Tibial nerve (tissue), 4 donors: ENCODE measurements at places on chromosomes 12 and 14. TPM values are rescaled to one million over a fixed set of nuclear protein-coding genes. Genes with fewer than 3 reads are reported as not detected.
A peak's percentile ranks its signal among the peaks of the same experiment; 100 is the strongest.

BATF gene
- not detected for total RNA-seq

CMA1 gene
- not detected for total RNA-seq

CLEC4E gene
- total RNA-seq = 1.0 TPM

CLEC2A gene
- not detected for total RNA-seq

ERP27 gene
- total RNA-seq = not detected

DPPA3 gene
- not detected for total RNA-seq

RTL1 gene
- total RNA-seq = not detected

SLC2A14 gene
- total RNA-seq = 4.4 TPM

DNA sequence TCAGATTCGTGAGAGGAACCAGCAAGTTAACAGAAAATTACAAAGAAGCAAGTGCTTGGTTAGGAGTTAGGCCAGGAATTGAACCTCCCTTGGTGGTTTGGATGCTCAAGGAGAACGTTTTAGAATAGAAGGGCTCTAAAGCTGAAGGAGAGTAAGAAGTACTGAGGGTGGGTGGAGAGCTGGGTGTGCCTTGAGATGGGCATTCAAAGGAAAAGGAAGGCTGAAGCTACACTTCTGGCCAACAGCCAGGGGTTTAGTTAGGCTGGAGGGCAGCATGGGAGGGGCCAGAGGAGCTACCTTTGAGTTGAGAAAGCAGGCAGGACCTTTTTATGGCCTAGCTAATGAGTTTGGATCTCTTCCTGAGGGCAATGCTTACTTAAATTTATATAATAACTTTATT is 421.2 kb downstream of the CCDC91 start:
- no peak for DNase-seq

- DNase-seq = peak; percentile 86
Observed at GRCh38 chr12:4273652-4274395, at the start of gene CCND2. CCND2 (plus strand) TSS chr12:4273762; CDS start chr12:4274041, 279 bp downstream.

DNA sequence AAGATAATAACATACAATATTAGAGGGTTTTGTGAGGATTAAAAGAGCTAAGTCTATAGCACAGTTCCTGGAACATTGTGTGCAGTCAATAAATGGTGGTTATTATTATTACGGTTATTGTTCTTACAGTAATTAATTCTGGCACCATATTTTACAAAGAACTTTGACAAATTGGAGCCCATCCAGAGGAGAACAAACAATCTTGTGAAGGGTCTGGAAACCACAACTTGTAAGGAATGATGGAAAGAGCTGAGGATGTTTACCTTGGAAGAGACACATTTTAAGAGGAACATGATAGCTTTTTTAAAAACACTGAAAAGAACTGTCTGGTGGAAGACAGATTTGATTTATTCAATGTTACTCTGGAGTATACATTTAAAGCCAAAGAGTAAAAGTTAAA is 150.5 kb upstream of the KRR1 start:
- no peak for DNase-seq

GRCh38 chr12:90628213-90628612 is 326.8 kb downstream of the CCER1 start:
- no peak for DNase-seq

- no peak for DNase-seq
Observed at GRCh38 chr12:71694099-71694820, 8.4 kb downstream of the TMEM19 start.

- DNase-seq = no peak
Observed at GRCh38 chr14:100320157-100320856, 2.8 kb upstream of the SLC25A47 start.

GRCh38 chr14:96783915-96784224 is 13.3 kb upstream of the VRK1 start:
- no peak for DNase-seq

DNA sequence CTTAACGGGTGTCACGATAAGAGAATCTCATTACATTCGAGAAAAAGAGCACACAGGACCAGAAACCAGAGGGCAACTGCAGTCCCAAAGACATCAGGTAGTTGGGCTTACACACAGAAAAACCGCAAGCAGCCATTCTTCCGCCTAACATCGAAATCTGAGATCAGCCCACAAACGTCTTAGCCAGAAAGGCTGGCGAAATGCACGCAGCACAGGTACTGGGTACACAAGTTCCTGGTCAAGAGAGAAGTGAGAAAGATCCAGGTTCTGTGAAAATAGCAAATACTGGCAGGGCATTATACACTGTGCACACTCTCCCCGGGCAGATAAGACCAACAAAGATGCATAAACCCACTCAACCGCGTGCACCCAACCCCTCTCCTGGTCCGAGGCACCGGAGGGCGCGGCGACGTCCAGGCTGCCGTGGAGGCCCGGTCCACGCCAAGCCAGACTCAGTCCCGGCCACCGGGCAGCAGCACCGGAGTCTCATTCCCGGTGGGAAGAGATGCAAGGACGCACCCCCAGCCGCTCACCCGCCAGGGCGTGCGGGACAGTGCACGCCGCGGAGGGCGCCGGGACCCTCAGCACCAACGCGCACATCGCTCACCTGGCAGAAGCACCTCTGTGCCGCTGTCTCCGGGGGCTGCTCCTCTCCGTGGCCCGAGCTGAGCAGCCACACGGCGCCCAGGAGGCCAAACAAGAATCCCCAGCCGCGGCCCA is 437 bp downstream of the ERO1A start:
- no peak for DNase-seq

DNA sequence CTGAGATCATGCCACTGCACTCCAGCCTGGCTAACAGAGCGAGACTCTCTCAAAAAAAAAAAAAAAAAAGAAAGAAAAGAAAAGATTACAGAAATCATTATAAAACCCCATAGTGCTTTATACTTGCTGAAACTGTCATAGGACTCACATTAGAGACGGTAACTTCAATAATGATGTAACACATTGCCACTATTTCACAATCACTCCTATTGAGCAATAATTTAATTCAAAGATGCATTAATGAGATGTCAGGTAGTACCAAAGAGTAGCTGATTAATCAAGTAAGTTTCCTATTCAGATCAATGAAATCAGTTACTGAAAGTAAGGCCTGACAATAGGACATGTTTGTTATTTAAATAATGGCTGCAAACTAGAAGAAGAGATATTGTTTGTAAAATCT is 751.5 kb upstream of the ALG10B start:
- DNase-seq = no peak

- no peak for DNase-seq
Observed at GRCh38 chr14:76976240-76977005, 52.1 kb downstream of the IRF2BPL start.
